Fibroblast of the aortic adventitia (primary cell): ENCODE measurements at places on chromosomes 16 and 17.

GRCh38 chr16:17168181-17168580 is 302.6 kb downstream of the XYLT1 start:
- DNase-seq = no peak

DNA sequence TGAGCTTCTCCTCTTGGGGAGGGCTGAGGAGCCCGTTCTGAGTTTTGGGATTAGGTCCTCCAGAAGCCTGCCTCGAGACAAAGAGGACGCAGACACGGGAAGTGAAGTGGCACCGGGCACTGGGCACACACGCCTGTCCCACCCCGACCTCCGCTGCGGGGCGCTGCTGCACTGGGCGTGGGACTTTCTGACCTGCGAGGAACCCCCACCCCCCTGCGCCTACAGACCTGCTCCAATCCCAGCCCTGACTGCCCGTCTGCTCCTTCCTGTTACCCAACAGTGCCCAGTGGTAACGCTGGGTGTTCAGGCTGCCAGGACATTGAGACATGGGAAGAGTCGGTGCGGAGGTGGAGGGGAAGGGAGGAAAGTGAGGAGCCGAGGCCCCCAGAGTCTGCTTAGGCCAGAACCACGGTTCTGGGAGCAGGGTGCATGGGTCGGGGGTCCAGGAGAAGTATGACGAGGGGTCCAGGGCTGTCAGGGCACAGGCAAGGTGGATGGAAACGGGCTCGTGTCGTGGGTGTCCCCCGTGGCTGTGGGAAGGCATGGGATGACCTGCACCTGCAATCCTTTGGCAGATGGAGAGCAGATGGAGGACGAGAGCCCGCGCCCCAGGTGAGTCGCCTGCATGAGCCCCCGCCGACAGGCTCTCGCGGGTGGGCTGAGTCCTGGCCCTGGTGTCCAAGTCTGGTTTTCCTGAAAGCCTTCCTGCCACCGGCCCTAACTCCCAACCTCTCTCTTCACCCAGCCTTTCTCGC is 112.0 kb upstream of the CREBBP start:
- no peak for DNase-seq

DNA sequence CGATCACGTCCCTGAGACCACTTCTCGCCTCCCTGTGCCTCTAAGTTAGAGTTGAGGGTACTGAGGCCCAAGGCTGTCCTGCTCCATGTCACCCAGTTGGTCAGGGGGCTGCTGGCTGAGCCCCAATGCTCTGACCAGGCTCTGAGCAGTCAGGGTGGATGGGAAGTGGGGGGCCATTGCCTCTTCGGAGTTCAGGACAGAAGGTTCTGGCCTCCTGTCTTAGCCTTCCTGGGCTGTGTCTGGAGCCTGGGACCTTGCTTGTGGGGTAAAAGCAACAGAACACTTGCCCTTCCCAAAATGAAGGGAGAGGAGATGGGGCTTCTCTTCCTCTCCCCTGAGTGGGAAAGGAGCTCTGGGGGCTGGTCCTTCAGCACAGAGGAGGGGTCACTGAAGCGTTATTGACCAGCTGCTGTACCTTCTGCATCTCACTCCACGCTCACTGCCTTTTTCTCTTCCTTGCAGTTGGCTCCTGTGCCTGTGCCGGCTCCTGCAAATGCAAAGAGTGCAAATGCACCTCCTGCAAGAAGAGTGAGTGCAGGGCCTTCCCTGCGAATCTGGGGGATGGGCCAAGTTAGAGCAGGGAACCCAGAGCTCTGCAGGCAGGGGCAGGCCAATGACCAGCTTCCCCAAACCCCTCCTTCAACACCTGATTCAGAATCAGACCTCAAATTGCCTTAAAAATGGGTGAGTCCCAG is 580 bp downstream of the MT1X start:
- no peak for DNase-seq

DNA sequence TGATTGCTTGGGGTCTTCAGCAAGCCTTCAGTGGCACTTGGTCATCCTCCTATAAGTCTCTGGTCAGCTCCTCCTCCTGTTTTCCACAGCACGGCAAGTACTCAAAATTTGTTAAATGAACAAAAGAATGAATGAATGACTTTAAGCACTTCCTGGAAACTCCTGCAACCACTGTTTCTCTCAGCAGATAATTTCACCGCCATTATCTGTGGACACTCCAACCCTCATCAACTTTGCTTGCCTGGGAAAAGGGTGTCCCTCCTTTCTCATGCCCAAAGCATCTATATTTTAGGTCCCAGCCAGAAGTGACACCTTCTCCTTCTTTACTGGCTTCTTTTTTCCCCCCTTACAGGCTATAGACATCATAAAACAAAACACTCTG is 4.4 kb downstream of the PROCA1 start:
- no peak for DNase-seq

DNA sequence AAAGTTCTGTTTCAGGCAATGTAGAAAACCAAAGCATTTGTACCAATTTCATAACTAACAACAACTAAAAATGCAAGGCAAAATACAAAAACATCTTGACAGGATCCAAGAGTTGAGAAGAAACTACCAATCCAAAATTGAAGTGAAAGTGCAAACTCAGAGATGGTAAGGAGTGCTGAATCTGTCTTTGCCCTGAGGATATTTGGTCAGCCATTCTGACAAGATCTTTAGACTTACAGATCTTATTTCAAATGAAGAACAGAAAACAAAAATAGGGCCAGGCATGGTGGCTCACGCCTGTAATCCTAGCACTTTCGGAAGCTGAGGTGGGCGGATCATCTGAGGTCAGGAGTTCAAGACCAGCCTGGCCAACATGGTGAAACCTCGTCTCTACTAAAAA is 412.8 kb downstream of the ZFHX3 start:
- DNase-seq = no peak

DNA sequence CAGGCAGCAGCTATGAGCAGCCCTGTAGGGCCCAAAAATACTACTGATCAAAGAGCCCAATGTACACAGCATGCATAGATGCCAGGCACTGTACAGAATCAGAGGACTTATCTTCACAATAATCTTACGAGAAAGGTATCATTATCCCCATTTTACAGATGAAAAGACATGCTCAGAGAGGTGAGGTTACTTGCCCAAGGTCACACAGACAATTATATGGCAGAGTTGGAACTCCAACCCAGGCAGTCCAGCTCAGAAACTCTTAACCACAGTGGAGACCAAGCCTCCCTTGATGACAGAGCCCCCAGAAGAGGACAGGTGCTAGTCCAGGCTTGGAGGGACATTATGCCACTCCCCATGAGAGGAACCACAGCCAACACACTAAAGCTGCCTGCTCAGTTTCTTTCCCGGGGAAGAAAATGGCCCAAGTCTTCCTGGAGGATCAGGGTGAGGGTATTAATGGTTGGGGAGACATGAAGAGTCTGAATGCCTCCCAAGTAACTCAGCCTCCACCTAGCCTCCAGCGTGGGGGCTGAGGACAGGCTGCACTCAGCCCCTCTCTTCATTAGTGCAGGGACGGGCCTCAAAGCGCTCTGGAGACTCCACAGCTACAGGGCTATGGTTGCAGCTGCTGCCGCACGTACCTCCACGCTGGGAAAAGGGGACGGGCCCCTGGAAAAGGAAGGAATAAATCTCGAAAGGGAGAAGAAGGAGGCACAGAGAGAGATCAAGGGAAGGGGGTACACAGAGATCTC is 826 bp downstream of the UNC119 start:
- DNase-seq = peak; percentile 27

- DNase-seq = no peak
Observed at GRCh38 chr16:86095131-86095752, 196.3 kb downstream of the IRF8 start.

- peak; percentile 91 for DNase-seq
Observed at GRCh38 chr16:81645266-81645694, 133.8 kb upstream of the PLCG2 start.

- DNase-seq = no peak
Observed at GRCh38 chr16:8402981-8403843, 187.1 kb downstream of the TMEM114 start.

- peak; percentile 96 for DNase-seq
Observed at GRCh38 chr17:35804658-35805192, 4.6 kb upstream of the TAF15 start.

DNA sequence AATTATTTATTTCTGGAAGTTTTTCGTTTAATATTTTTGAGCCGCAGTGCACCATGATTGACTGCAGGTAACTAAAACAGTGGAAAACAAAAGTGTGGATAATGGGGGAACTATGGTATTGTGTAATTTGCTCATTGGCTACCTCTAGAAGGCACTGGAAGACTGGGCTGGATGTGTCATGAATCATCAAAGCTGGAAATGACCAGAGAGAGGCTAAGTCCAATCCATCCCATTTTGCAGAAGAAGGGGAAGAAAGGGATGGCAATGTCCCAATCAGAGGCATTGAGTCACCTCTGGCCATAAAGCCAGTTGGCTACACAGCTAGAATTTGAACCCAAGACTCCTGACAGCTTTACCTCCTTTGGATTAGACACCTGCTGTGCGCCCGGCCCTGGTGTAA is 29.3 kb downstream of the GLP2R start:
- no peak for DNase-seq
